Osteoblast (primary cell): ENCODE measurements at places on chromosomes 13 and 19. TPM values are rescaled to one million over a fixed set of nuclear protein-coding genes. Genes with fewer than 3 reads are reported as not detected.

CD79A gene
- 0.36 TPM in 1 of 2 replicates, not detected in the other for total RNA-seq

PRKCG gene
- under 0.01 TPM in 1 of 2 replicates, not detected in the other for total RNA-seq

TGFB1 gene
- total RNA-seq, result 17.4 and 21.2 TPM in 2 replicates

CGB5 gene
- not detected in 2 replicates for total RNA-seq

LENG9 gene
- 14.4 and 21.4 TPM in 2 replicates for total RNA-seq

FAAP24 gene
- total RNA-seq, result 3.6 and 4.1 TPM in 2 replicates

B9D2 gene
- total RNA-seq, result 5.6 and 6.5 TPM in 2 replicates

FOXA3 gene
- not detected in 2 replicates for total RNA-seq

FGF14 gene
- under 0.01 TPM in 2 replicates for total RNA-seq

OR10H1 gene
- total RNA-seq, result not detected in 2 replicates

GRCh38 chr13:28622286-28622685 lies 36.6 kb upstream of the POMP start:
- no peak for DNase-seq

DNA sequence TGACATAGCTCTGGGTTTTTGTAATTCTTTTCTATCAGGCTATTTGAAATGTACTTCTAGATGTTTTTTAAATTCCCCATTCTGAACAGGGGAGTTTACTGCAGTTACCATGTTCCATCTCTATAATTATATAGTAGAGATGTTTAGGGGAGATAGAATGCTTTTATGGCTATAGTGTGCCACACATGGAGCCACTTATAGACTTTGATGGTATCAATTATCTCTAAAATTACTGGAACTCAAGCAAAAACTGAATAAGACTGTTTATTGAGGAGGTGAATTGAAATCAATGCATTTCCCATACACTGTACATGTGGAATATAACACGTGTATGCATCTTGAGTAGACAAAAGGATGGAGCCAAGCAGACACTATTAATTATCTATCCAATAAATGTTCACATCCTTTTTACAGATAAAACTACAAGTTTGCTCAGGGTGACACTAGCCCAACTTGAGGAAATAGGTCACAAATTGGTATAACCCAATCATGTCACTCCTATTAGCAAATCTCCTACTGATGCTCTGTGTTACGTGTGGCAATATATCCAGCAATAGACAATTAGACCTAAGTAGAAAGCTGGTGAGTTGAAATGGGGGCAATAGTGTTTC lies 1882.6 kb downstream of the PCDH9 start:
- no peak for DNase-seq

DNA sequence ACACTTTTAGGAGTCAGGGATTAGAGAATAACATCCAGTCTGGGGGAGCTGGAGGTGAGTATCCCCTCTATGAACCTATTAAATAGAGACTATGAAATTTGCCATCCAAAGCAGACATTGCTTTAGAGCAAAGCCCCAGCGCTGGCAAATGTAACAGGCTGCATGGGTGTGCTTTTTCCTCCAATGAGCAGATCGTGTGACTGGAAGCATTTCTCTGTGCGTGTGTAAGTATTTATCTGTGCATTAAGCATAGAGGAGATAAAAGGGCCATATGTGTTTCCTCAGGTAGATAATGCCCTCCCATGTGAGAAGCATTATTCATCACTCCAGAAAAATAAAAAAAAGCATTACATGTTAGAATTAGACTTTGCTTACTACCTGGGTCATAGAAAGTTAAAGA lies 924 bp downstream of the TNFSF13B start:
- no peak for DNase-seq

DNA sequence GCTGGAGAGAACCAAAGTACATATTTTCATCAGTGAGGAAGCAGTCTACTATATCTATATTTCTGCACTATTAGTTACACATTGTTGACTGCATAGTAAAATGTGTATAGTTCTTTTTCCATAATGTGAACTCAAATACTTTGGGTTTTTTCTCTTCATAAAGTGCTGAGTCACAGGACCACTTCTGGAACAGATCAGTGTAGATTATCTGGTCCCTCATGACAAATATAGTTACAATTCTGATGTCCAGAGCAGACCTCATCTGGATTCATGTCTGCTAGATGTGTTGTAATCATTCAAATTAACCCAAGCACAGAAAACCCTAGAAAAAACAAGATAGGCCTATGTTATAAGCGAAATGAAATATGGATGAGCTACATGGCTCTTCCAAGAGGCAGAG lies 171.4 kb downstream of the SUCLA2 start:
- DNase-seq, result no peak

- no peak for DNase-seq
Measured at GRCh38 chr13:74027161-74027779, 106.9 kb downstream of the KLF12 start.

DNA sequence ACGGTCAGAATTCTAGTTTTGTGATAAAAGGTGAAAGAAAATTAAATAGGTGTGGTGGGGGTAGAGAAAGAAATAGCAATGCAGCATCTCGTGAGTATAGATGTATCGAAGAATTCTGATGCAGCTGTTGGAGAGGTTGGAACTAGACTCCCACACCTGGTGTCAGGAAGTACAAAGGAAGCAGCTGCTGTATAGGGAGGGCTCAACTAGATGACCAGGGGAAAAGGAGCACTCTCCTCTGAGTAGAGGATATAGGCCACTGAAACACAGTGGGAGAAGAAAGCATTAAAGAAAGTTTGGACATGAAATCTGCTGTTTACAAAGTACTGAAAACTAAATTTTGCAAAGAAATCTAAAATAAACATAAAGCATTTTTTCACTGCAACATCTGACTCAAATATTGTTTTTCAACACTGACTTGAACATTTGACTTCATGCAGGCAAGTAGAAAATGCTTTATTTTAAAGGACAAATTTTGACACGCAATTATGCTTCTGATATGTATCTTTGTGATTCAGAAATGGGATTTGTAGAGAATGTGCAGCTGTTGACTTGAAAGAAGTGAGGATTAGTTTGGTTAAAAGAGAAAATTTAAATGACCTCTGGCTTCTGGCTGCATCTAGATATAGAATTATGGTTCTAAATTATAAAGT lies 82.2 kb downstream of the MIPEP start:
- no peak for DNase-seq

DNA sequence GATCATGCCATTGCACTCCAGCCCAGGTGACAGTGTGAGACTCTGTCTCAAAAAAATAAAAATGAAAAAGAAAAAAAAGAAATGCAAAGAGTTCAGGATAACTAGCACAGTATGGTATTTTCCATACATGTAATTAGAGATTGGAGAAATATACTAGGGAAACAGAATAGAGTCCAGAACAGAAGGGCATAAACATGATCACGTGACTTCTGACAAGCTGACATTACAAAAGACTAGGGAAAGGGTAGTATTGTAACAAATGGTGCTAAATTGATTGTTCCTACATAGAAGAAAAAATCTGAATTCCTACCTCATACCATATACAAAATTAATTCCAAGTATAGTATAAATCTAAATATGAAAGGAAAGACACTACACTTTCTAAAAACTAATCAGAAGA lies 1.3 kb upstream of the NLRP5 start:
- DNase-seq, result no peak

GRCh38 chr13:45166858-45167257 lies 34.0 kb downstream of the KCTD4 start:
- peak; percentile 4 for DNase-seq

DNA sequence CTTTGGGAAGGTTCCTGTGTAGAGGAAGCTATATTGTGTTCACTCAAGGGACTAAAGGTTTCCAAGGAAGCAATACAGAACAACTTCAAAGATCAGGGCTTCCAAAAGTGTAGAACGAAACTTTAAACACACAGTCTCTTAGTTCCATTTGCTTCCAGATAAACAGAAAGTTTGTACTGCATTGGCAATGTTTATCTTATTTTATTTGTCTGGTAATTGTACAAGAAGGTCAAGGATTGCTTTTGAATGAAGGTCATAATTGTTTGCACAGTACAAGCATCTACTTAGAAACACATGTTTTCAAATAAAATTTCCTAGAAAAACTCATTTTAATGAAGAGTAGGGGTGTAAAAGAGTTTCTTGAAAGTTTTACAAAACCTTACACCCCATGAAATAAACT lies 712.7 kb upstream of the SGCG start:
- no peak for DNase-seq

GRCh38 chr19:7904074-7905020 lies 670 bp downstream of the MAP2K7 start:
- DNase-seq, result peak; percentile 96

- DNase-seq, result no peak
Measured at GRCh38 chr19:4969292-4969771, 419 bp downstream of the KDM4B start.

GRCh38 chr13:36447501-36447900 lies 15.2 kb downstream of the CCNA1 start:
- DNase-seq, result no peak

- DNase-seq, result no peak
Measured at GRCh38 chr13:31853643-31854326, 114.5 kb downstream of the RXFP2 start.

DNA sequence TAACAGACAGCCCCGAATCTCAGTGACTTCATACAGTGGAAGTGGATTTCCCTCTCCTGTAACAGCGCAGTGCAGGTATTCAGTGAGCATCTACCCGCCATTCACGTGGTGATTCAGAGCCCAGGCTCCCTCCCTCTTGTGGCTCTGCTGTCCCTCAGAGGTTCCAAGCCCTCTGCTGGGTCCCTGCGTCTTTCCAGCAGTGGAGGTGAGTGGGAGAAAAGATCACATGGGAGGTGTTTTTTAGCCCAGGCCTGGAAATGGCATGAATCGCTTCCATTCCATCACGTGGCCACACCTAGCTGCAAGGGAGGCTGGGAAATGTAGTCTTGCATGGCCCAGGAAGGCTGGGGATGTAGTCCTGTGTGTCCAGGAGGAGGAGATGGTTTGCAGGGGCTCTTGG lies 61.4 kb downstream of the DPF1 start:
- DNase-seq, result no peak

GRCh38 chr13:84831666-84832657 lies 949.7 kb upstream of the SLITRK1 start:
- DNase-seq, result no peak

GRCh38 chr19:19997656-19998268 lies 41.5 kb downstream of the ZNF682 start:
- no peak for DNase-seq
